Endothelial cell of umbilical vein (primary cell): ENCODE measurements at places on chromosomes 1 and 21. TPM values are rescaled to one million over a fixed set of nuclear protein-coding genes. Genes with fewer than 3 reads are reported as not detected.

DNA sequence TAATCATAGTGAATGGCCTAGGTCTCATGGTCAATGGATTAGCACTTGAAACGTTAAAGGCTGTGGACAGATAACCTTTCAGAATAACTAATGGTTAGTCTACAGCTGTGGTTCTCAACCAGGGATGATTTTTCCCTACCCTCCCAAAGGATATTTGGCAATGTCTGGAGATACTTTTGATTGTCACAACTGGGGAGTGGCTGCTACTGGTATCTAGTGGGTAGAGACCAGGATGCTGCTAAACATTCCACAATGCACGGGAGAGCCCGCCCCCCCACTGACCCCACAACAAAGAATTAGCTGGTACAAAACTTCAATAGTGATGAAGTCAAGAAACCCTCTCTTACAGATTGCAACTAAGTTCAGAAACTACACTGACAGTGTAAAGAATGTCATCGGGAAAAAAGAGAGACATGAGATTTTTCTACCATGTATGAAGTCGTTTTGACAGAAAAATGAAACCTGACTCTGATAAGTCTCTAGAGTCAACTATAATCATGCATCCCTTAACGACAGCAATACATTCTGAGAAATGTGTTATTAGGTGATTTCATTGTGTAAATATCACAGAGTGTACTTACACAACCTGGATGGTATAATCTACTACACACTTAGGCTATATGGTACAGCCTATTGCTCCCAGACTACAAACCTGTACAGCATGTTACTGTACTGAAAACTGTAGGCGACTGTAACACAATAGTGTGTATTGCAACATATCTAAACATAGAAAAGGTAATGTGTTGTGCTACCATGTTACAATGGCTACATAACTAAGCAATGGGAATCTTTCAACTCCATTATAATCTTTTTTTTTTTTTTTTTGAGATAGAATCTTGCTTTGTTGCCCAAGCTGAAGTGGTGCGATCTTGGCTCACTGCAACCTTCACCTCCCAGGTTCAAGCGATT, 49.7 kb upstream of the PRDX6 start:
- H3K4me1 ChIP-seq = peaks cover 12% of the 10 kb centered on the region
- no peak overlapping the region for H3K27ac ChIP-seq
- DNase-seq = no peak

Gene S100A9
- not detected in 2 replicates for total RNA-seq

DNA sequence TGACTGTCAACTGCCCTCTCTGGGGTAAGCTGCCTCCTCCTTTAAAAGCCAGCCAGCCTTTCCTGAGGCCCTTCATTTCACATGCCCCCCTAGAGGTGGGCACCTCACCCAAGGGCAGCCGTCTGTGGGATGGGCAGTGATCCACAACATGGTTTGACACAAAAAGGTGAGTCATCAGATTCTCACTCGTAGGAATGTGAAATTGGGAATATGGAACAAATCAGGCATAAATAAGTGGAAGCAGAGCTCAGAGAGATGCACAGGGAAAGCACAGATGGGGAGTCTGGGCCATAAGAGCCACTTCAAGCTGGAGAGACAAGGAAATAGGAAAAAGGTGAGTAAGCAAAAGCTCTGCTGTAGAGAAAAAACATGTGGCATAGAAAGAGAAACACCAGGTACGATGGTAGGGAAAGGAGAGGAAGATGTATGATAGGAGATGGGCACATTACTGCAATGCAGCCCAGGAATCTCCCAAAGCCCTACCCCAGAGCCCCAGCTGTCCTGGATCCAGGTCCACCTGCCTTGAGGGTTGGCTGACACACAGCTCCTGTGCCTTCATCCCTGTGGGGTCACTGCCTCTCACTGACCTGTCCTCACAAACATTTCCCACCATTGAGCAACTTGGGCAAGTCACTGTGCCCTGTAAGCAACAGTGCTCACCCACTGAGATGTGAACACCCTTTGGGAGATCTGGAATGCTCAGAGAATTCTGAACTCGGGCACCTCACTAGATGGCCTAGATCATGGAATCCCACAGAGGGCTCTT, 86.6 kb downstream of the ASTN1 start:
- no peak overlapping the region for H3K4me3 ChIP-seq
- H3K27ac ChIP-seq = no peak overlapping the region
- H3K4me1 ChIP-seq = no peaks in the 10 kb centered on the region
- H3K27me3 ChIP-seq = no peaks in the 10 kb centered on the region
- no peaks in the 10 kb centered on the region for H3K36me3 ChIP-seq

Gene PLA2G2F
- total RNA-seq = not detected in 2 replicates

DNA sequence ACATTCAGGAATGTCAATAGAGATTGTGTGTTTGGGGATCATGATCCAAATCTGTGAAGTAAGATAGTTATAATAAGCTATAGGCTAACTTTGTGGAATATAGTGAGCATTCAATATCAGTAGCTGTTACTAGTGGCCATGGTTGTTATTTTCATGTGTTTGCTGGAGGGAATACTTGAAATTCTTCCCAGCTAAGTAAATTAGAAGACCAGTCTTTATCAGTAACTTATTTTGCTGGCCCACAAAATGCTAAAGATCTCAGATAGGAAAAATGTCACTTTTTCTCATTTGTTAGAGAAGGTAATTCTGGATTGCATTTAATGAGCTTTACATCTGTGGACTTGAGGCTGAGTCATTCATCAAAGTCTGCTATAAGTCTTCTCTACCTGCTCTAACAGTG, 156.1 kb upstream of the LRRC7 start:
- no peaks in the 10 kb centered on the region for H3K36me3 ChIP-seq
- no peaks in the 10 kb centered on the region for H3K4me1 ChIP-seq
- no peaks in the 10 kb centered on the region for H3K27me3 ChIP-seq
- no peak for DNase-seq
- H3K4me3 ChIP-seq = no peak overlapping the region
- H3K27ac ChIP-seq = no peak overlapping the region

DNA sequence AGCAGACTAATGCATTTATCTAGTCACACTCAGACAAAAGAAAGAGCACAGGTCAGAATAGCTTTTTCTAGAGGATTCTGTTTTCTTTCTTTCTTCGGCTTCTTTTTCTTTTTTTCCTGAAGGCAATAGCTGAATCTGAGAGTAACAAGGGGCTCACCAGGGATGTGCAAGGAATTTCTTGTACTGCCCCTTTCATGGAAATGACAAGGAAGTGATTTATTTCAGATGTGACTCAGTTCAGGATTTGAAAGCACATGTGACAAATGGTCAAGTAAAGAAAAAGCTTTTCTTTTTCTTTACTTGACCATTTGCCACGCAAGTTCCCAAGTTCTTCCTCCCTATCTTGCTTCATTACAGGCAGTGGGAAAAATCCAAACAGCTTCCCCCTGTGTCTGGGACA, 202.0 kb downstream of the GABPA start:
- H3K27me3 ChIP-seq = no peaks in the 10 kb centered on the region
- DNase-seq = peak; percentile 66
- H3K4me3 ChIP-seq = no peak overlapping the region
- H3K36me3 ChIP-seq = no peaks in the 10 kb centered on the region
- peaks cover 77% of the 10 kb centered on the region for H3K4me1 ChIP-seq
- H3K27ac ChIP-seq = peak overlapping the region; percentile 90

Gene BATF3
- total RNA-seq = 0.25 and 1.9 TPM in 2 replicates

DNA sequence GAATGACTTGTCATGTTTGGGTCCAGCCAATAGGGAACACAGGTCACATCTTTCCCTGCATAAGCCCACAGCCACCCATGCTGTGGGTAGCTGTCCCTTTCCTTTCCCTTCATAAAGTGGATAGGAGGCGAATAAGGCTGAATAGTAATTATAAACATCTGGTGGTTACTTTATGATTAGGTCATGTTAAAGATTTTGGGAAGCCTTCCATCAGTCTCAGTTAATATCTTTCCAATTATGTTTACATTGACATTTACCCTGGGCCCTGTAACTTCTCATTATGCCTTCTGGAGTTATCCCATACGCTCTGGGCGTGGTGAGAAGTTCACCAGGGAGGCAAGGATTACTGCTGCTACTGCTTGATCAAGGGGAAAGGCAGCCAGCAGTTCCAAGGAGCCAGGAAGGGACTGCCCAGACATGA, 197.2 kb downstream of the HLX start:
- no peaks in the 10 kb centered on the region for H3K4me1 ChIP-seq
- H3K4me3 ChIP-seq = no peak overlapping the region
- H3K36me3 ChIP-seq = no peaks in the 10 kb centered on the region

DNA sequence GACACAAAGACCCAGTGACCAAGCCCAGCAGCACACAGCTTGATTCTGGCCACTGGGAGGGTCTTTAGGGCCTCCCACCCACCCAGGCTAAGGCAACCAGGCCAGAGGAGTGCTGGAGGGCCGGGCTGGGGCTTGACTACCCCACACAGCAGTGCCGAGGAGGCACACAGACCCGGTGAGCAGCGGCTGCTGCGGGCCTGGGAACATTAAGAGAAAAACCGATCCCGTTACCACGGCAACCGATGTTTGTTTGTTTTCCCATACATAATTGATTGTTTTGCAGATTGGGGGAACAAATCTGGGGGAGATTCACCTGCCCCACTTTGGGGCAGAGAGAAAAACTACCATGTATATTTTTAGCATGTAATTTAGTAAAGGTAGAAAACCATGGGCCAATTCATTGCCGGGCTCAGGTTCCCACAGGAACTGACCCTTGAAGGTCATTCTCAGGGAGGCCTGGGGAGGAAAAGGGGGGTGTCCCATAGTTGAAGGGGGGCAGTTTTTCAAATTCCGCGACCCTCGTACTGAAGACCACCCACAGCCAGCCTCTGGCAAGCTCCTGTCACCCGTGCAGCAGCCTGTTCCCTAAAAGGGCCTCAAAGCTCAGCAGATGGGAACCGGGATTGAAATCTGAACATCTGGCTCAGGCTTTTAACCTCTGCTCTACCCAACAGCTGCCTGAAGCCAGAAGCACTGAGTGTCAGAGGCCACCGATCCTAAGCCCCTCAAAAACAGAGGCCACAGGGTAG, 35.3 kb downstream of the CHD5 start:
- no peaks in the 10 kb centered on the region for H3K4me1 ChIP-seq
- DNase-seq = no peak
- H3K27ac ChIP-seq = no peak overlapping the region
- H3K27me3 ChIP-seq = peaks cover 2% of the 10 kb centered on the region
- H3K4me3 ChIP-seq = no peak overlapping the region
- no peaks in the 10 kb centered on the region for H3K36me3 ChIP-seq

GRCh38 chr21:25506887-25507286, 100.4 kb downstream of the MRPL39 start:
- DNase-seq = no peak
- no peaks in the 10 kb centered on the region for H3K36me3 ChIP-seq
- no peak overlapping the region for H3K4me3 ChIP-seq
- H3K4me1 ChIP-seq = no peaks in the 10 kb centered on the region
- H3K27me3 ChIP-seq = no peaks in the 10 kb centered on the region
- no peak overlapping the region for H3K27ac ChIP-seq

DNA sequence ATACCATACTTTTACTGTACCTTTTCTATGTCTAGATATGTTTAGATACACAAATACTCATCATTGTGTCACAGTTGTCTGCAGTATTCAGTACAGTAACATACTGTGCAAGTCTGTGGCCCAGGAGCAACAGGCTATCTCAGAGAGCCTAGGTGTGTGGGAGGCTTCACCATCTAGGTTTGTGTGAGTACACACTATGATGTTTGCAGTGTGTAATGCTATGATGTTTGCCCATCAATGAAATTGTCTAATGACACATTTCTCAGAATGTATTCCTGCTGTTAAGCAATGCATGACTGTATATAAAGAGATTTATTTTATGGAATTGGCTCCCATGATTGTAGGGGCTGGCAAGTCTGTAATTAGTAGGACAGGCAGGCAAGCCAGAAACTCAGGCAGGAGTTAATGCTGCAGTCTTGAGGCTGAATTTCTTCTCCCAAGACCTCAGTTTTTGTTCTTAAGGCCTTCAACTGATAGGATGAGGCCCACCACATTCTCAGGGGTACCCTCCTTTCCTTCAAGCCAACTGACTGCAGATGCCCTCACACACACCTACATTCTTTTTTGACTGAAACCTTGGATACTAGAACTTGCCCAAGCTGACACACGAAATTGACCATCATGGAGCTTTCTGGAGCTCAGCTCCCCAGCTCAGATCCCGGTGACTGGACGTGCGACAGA, 7.7 kb upstream of the AGTRAP start:
- H3K27ac ChIP-seq = no peak overlapping the region
- no peaks in the 10 kb centered on the region for H3K36me3 ChIP-seq
- peaks cover 21% of the 10 kb centered on the region for H3K4me1 ChIP-seq
- no peak overlapping the region for H3K4me3 ChIP-seq
- no peak for DNase-seq

DNA sequence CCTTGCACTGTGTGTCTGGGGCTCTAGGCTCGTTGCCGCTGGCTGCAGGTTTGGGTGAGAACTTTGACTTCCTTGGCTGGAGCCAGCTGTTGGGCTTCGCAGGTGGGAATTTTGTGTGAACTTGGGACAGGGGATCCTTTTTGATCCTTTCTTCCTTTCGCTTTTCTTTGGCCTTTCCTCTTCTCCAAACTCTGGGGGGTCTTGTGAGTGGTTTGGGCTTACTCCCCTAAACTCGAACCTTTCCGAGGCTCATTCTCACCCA, 643 bp downstream of the COQ8A start:
- peaks cover 7% of the 10 kb centered on the region for H3K4me1 ChIP-seq
- H3K4me3 ChIP-seq = peak overlapping the region; percentile 17
- no peak for DNase-seq
- H3K27ac ChIP-seq = no peak overlapping the region
- H3K36me3 ChIP-seq = no peaks in the 10 kb centered on the region
